ENCODE measurements at places on chromosomes 3 and 15.

DNA sequence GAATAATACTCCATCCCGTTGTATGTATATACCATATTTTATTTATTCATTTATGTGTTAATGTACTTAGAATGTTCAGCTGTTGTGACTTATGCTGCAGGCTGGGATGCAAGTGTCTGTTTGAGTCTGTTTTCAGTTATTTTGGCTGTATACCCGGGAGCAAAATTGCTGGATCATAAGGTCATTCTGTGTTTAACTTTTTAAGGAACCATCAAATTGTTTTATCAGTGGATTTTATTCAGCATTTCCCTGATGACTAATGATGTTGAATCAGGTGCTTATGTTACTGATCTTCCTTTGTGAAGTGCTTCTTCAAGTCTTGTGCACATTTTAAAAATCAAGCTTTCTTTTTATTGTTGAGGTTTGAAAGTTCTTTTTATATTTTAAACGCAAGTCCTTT is 118.1 kb downstream of the SLC25A26 start:
- no peak for DNase-seq

DNA sequence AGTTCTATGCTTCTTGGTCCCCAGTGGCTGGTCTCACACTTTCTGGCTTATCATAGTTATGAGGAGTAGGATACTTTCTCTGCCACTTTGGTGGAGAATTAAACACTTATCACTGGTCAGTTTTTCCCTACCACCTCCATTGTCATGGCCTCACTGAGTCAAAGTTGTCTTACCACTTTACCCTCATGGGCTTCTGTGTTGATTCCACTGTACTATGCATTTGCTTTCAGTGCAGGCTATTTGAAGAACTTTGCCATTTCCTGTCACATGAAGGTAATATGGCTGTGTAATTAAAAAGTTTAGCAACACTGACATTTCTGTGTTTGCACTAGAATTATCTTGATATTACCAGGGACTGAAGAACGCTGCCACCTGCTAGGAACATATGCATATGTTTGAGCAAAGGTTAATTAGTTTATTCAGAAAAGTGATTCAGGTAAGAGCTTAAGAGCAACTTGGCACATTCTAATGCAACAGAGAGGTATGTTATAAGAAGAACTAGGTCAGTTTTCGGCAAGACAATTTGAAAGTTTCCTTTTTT is 377.3 kb downstream of the PDCD6IP start:
- no peak for DNase-seq

DNA sequence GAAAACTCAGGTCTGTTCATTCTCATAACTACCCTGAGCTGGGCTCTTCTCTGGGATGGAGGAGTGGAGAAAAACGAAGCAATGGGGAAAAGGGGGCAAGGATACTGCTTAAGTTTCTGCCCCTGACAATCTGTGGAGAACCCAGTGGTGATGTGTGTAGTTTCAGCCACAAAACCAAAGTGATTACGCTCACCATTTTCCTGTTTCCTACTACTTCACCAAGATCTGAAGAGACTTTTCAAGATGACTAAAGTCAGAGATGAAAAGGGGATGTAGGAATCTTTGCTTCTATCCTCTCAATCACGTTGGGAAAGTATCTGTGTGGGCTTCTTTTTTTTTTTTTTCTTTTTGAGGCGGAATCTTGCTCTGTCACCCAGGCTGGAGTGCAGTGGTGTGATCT is 8.3 kb upstream of the UBE2E1 start:
- DNase-seq, result no peak

GRCh38 chr3:128415200-128415772 is 51.4 kb downstream of the DNAJB8 start:
- peak; percentile 68 for DNase-seq

GRCh38 chr3:82382831-82383230 is 621.4 kb upstream of the GBE1 start:
- no peak for DNase-seq

DNA sequence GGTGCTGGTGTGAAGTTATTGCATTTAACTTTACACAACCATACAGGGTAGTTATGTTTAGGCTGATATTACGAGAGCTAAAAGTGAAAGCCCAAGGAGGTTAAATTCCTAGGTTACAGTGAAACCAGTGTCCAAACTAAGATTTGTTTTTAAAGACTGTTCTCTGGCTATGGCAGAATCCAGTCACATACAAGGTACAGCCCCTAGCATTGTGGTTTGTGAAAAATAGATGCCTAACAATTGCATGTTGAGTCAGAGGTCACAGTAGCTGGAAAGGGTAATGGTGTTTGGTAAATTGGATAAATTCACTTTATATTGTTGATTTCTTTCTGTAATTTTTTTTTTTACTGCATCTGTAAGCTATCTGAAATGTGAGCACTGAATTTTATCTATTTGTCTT is 614.6 kb upstream of the TBL1XR1 start:
- DNase-seq, result no peak

DNA sequence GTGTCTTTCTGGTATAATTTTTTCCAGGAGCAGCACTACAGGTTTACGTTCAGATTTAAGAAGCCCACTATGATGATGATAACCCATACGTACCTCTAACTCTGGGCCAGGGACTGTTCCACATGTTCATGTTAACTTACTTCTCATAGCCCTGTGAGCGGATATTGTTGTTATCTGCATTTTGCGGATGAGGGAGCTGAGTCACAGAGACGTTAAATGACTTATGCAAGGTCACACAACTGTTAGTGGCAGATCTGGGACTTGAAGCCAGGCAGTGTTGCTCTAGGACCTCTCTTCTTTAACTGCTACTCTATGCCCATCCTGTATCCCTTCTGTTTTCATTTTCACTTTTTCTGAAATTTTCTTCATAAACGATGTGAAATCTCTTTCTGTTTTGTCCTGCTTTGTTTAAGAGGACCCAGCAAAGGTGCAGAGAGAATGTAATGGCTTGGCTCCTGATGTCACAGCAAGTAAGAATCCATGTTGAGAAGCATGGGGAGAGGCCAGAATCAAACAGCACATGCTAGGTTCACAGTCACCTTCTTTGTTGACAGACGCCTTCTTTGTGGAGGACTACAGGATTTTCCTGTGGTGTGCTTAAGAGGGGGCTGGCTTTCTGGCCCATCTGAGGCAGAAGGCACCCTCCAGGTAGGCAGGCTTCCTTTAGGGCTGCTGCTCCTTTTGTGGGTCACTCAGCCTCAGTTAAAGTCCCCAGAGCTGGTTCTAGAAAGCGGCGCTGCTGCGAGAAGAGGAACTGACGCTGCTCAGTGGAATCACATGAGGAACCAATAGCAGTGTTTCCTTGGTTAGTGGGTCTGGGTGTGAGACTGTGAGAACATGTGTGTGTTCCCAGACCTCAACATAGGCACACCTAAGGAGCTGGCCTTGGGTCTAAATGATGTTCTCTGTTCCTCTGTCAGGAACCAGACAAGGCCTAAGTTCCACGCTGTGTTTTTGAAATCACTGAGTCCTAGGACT is 121.6 kb downstream of the TMEM108 start:
- DNase-seq, result no peak

DNA sequence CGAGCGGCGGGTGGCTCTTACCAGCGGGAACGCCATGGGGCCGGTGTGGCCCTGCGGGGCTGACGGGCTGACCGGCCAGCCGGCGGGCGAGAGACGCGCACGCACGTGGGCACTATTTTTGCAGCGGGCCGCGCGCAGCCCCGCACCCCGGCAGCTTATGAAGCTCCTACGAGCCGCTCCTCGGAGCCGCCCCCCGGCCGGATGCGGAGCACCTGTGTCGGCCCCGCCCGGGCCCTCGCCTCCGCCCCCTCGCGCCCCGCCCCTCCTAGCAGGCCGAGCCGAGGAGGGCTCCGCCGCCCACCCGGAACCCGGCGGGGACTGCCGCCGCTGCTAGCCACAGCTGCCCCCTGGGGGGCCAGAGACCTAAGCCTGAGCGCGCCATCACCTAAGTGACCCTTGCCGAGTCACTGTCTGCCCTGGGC is 683 bp upstream of the CPEB1 start:
- no peak for DNase-seq

- no peak for DNase-seq
Measured at GRCh38 chr3:17678116-17678741, 64.2 kb downstream of the TBC1D5 start.

- no peak for DNase-seq
Measured at GRCh38 chr3:11211531-11212298, 57.4 kb downstream of the HRH1 start.

DNA sequence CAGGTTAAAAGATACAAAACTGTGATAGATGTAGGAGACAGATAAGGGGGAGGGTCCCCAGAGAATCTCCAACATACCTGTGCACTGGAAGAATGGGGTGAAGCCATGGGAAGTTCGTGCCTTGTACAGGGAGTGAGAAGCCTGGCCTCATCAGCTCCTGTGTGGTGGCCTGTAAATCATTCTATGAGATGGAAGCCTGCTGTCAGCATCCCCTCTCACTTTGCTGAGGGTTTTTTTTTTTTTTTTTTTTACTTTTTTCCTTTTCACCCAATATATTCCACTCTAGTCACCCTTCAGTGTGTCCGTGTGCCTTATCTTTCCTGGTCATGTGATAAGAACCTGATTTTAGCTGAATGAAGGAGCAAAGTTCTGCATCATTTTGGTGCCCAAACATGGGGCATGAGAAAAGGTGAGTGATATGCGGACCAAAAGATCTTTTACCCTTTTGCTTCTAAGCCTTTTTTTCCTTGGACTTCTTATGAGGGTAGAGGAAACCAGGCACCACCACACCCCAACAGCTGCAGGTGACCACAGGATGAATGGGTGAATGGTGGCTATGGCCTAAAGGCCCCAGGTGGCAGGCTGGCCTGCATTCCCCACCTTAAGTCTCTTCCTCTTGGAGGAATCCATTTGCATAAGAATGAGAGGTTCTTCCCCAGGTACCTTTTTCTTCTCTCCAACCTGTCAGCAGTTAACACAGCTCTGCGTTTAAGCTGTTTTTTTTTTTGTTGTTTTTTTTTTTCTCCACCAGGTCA is 1345.0 kb downstream of the NSUN3 start:
- DNase-seq, result no peak

DNA sequence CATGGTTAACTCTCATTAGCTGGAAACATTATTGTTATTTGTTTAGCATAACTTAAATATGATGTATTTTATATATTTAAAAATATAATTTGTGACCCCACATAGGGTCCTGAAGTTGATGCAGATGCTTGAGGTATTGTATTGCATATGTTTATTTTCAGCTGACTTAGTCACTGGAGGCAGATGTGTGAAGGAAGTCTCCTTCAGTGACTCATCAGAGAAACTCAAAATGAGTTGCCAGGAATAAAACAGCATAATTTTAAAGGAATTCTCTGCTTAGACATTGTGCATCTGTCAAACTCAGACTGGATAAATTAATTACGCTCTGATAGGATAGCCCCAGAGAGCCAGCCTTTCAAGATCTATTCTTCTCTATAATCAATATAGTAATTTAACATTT is 7.9 kb upstream of the OR4F6 start:
- no peak for DNase-seq

GRCh38 chr3:106860182-106860581 is 517.1 kb upstream of the CCDC54 start:
- DNase-seq, result no peak

DNA sequence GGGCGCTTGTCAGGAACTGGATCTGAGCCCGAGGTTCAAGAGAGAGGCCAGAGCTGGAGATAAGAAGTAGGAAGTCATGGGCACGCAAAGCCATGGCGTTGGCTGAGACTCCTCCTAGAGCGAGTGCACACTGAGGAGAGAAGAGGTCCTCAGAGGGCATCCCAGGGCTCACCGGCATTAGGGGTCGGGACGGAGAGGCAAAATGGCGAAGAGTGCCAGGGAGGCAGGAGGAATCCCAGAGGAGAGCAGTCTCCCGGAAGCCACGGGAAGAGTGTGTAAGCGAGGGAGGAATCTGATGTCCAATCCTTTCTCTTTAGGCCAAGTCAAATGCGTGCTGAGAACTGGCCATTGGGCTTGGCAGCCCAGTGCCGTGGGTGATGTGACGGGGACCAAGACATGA is 24.0 kb downstream of the EFCC1 start:
- DNase-seq, result no peak

GRCh38 chr3:194315965-194316361 is 35.2 kb downstream of the CPN2 start:
- no peak for DNase-seq

DNA sequence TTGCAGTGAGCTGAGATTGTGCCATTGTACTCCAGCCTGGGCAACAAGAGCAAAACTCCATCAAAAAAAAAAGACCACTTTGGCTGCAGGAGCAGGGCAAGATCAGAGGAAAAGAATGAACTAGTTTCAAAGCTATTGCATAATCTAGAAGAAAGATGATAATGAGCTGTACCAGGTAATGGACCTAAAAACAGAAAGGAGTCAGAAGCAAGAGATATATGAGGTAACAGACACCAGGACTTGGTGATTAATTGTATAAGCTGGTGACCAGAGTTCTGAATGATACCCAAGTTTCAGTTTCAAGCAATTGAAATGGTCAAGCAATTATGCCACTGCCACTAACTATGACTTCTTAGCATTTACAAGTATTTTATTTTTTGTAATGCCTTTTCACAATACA is 2.9 kb downstream of the POLQ start:
- no peak for DNase-seq

DNA sequence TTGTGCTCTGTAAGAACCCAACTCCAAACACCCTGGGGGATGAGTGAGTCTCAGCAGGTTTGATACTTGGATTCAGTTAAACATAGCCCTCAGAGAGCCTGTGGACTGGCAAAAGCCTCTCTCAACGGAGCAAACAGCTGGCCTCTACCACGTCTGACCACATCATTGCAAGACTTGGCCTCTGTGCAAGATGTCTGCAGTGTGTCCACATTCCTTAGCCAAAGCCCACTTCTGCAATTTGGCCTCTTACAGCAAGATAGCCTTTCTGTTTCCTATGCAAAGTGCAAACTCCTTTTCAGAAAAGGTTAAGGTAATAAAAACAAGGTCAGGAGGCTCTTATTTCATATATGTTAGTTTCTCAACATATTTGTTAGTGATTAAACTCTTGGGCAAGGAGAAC is 27.9 kb downstream of the FBN1 start:
- DNase-seq, result no peak

- DNase-seq, result no peak
Measured at GRCh38 chr3:68860916-68861315, 71.4 kb downstream of the TAFA4 start.

DNA sequence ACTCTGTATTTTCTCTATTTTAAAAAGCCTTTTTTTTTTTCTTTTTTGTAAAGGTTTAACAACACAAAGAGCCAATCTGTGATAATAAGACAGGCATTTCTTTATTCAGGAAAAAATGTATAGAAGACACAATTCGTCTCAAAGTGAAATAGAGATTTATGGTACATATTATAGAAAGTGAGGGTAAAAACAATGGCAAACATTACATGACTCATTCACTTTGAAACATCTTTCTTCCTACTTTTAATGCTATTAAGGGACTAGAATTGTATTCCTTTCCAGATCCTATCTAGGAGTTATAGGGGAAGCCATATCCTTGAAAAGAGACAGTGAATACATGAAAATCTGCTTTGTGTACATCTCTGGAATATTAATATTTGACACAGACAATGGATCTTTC is 137.1 kb upstream of the MCTP2 start:
- no peak for DNase-seq

GRCh38 chr3:191336833-191337232 is 6.5 kb upstream of the UTS2B start:
- DNase-seq, result no peak

DNA sequence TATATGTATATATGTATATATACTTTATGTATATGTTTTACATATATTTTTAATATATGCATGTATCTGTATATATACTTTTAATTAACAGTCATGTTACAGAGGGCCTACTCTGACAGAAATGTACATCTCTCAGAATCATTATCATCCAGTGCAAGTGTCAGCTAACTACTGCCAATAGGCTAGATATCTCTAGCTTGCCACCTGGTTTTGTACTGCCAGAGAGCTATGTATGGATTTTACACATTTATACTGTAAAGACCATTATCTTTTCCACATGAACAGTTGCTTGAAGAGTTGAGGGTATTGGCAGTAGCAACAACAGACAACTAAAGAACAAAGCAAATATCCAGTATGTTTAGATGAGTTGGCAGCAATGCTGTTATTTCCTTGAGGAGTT is 99.7 kb upstream of the VGLL3 start:
- DNase-seq, result no peak
